ENCODE measurements at places on chromosomes 16 and 17.

DNA sequence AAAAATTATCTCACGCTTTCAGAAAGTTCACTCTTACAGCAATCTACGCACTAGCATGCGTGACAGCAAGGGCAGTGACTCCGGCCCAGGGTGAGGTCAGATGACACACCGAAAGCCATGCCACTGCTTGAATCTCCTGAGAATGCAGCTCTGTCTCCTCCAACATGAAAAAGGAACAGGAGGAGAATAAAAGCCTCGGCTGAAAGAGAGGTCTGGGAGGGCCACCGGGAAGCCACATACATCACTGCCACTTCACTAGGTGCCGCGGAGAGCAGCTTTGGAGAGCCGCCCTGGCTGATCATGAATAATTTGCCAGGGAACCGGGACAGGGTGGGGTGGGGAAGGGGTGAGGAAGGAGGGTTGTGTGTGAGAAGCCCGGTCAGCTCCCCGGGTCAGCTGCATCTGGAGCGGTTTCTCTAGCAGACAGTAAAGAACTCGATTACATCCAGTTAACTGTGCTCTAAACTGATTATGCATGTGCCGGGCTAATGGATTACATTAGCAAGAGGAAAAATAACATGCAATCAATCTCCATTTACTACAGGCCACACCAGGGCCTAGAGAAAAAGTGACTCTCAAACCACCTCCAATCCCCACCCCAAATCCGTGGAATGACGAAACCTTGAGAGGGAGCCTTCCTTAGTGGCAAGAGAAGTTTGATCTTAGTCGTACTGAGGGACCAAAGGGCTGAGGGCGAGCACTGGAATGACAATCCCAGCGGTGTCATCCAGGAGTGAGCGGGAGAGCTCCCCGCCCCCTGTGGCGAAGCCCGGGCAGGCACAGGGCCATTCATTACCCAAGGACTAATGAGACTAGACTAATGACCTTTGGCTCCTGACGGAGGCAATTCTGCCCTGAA is 100.3 kb downstream of the ZFHX3 start:
- no peak for DNase-seq

DNA sequence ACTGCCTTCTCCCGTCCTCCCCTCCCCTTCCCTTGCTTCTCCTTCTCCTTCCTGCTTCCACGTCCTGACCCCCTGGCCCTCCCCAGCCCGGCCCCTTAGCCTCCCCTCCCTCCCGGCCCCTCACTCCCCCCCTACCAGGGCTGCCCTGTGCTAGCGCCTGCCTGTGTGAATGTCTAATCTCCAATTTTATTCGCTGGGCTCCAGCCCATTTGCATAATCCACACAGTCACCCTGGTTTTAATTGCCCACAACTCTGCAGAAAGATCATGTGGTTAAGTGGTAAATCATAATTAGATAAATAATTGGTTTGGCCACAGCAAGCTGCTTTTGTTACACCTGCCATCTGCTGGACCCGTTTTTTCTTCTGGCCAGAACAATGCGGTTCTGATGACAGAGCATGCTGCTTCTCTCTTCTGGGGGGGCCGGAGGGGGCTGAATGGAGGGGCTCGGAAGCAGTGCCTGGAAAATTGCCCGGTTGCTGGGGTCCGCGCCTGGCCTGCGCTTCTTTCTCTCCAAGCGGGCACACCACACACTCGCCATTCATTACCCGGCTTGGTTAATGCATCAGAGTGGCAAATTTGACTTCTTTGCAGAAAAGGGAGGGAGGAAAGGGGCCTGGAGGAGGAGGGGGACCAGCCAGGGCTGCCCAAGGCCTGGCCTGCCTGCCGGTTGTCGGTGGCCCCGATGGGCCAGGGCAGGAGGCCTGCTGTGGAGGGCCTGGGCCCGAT is 19.5 kb upstream of the GSE1 start:
- DNase-seq, result no peak

DNA sequence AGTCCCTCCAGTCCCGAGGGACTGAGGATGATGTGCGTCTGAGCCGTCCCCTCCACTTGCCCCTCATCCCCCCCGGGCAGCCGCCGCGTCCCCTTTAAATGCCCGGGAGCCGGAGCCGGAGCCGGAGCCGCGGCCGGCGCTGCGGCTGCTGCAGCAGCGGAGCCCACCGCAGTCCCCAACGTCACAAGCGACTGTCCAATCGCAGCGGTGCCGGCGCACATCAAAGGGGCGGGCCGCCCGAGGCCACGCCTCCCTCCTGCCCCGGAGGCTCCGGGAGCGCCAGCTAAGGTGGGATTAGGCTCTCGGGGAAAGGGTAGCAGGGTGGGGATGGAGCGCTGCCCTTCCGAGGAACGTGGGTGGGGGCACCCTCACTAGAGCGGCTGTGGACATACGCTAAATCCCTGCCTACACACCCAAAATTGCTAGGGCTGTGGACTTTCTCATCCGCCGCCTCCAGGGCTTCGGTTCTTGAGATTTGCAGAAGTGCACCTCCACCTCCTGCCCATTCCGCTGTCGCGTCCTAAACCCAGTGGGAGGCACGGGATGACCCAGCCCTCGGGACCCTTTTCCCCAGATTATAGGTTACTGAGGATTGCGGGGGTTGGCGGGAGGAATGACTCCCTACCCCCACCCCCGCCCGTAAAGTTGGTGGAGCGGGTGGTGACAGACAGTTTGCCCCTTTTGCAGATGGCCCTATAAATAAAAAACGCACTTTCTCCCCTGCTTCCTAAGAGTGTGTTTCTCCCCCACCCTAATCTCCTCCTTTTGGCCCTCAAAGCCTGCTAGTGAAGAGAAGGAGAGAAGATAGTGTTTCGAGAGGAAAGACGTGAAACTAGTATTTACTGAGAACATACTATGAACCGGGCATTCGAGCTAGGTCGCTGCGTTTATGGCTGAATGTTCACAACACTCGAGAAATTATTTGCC is at the start of gene PHOSPHO1:
Gene PHOSPHO1, minus strand, starts transcription at position 152 of the 927 bp plus-strand sequence. CDS start 4,096 bp downstream, outside the sequence.
- DNase-seq, result peak; percentile 98

- DNase-seq, result no peak
Observed at GRCh38 chr17:38710985-38711384, 5.9 kb downstream of the MLLT6 start.

- no peak for DNase-seq
Observed at GRCh38 chr17:22435231-22435974, 743.1 kb downstream of the KCNJ18 start.

- no peak for DNase-seq
Observed at GRCh38 chr16:81513204-81514040, 68.8 kb downstream of the CMIP start.

GRCh38 chr17:76007131-76007849 is 6.6 kb downstream of the CDK3 start:
- DNase-seq, result no peak

DNA sequence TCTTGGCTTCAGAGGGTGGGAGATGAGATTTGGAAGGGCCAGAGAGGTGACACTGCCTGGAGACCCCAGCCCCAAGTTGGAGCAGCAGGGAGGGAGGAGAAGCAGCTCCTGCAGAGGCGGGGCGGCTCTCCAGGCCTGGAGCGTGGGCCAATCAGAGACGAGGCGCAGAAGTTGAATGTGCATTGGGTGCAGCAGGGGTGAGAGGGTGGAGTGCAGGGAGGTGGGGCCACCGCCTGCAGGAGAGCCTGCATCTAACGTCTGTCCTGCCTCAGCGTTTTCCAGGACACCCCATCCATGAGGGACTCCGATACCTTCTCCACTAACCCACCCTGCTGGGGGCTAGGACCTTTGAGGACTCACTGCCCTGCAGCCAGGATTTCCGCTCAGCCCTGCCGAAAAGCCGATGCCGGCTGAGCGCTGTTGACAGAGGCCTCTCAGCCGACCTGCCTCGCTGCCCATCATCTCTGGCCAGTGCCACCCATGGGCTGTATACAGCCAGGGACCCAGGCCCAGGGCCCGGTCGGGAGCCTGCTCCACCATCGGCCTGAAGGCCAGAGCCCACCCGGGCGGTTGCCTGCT is 146.2 kb downstream of the ENGASE start:
- no peak for DNase-seq

DNA sequence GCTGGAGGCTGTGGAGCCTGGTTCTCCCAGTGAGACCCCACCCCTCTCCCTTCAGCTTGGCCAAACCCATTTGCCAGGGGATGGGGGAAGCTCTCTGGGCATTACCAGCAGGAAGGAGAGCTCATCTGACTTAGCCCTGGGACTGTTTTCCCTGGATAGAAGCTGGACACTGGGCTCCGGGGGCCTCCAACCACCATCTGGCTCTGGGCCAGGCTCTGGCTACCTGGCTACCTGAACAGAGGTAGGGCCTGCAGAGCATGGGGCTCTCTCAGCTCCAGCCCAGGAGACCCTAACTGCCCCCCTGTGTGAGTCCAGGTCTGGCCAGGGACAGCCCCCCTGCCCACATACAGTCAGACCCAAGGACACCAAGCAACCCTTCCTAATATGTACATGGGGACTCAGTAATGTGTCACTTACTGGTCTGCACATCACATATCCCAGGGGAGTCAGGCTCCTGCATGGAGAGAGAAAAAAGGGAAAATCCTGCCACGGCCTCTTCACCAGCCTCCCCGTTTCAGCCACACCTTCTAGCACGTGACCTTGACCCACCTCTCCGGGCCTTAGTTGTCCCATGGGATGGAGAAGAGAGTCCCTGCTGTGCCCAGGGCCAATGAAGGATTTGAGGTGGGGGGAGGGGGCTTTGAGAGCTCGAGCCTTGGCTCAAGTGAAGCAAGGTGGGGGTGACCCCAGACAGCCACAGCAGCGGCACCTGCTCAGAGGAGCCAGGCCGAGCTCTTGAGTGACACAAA is 13.8 kb downstream of the CNGB1 start:
- DNase-seq, result no peak

DNA sequence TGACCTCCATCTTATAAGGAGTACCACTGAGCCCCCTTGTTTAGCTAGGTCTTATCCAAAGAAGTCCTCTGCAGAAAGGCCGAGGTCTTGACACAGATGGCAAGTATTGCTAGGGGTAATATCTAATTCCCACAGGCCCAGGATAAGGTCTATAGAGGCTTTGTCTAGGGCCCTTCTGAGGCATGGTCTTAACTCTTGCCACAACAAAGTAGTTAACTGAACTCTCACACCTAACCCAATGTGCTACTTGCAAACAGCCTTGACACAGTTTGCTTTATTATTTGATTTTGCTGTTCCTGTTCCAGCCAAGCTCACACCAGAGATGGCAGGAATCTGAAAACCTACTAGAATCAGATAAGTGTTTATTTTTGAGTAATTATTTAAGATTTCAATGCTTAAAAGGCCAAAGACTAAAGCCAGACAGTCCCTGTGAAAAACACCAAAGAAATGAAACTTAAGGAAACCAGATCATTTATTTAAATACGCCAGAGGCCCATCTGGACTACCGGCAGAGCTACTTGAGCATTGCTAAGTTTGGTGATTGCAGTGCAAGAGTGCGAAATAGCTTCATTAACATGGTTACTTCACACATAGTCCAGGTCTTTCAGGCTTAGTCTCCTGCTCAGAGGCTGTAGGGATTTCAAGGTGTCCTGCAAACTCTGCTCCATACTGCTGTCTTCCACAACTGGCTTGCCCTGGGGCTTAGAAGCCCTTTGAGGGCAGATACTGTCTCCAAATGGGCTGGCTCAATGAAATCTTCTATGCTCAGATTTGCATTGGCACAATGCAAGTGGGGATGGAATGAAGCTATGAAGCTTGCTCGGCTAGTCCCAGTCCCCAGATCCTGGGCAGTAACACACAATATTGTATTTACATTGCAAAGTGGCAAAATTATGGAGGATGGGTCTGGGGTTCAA is 28.5 kb upstream of the SUPT4H1 start:
- DNase-seq, result no peak

- DNase-seq, result no peak
Observed at GRCh38 chr17:58279016-58279711, 1.6 kb downstream of the MPO start.

DNA sequence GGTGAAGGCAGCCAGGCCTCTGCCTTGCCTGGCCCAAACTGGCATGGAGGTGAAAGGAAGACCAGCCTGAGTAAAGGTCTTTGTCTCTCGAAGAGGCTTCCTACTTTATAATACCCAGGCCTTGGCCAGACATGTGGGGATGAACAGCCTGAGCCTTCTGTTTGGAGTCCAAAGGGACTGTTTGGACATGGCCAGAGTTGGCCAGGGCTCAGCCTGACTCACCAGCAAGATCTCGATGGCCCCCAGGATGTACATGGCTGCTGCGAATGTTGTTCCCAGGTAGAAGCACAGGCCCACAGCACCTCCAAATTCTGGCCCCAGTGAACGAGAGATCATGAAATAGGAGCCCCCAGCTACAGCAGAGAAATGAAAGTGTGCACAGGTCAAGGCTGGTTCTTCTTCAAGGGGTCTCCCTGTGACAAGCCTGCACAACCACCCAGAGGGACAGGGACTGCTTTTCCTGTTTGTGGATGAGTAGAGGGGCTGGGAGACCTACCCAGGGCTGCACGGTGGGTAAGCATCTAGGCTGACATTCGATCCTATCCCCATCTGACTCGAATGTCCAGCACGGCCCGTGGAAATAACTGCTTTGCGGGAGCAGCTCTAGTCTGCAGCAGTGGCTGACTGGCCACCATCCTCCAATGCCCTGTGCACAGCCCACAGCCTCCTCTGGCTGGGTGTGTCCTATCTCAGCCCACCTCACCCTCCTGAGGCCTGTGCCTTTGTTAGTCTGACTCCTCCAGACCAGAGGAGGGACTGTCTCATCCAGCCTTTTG is 10.7 kb upstream of the LCAT start:
- no peak for DNase-seq

GRCh38 chr16:84570739-84571403 is 47.0 kb downstream of the COTL1 start:
- no peak for DNase-seq

GRCh38 chr17:65198653-65199382 is 61.6 kb downstream of the RGS9 start:
- peak; percentile 57 for DNase-seq

- no peak for DNase-seq
Observed at GRCh38 chr16:77172951-77173350, 18.0 kb upstream of the MON1B start.

GRCh38 chr17:16108386-16108785 is 106.9 kb downstream of the NCOR1 start:
- no peak for DNase-seq

GRCh38 chr17:69523244-69523861 is 108.9 kb downstream of the MAP2K6 start:
- no peak for DNase-seq

GRCh38 chr17:82937411-82938371 is 97.9 kb upstream of the ZNF750 start:
- no peak for DNase-seq

- DNase-seq, result no peak
Observed at GRCh38 chr17:80904036-80904753, 87.4 kb upstream of the CHMP6 start.

- no peak for DNase-seq
Observed at GRCh38 chr17:2551928-2552327, 40.2 kb upstream of the METTL16 start.

- DNase-seq, result no peak
Observed at GRCh38 chr16:27890866-27891265, 172.6 kb downstream of the GSG1L start.

- DNase-seq, result no peak
Observed at GRCh38 chr17:3904501-3904900, 11.6 kb upstream of the CAMKK1 start.

- DNase-seq, result no peak
Observed at GRCh38 chr16:59573528-59574271, 839.6 kb upstream of the GOT2 start.

DNA sequence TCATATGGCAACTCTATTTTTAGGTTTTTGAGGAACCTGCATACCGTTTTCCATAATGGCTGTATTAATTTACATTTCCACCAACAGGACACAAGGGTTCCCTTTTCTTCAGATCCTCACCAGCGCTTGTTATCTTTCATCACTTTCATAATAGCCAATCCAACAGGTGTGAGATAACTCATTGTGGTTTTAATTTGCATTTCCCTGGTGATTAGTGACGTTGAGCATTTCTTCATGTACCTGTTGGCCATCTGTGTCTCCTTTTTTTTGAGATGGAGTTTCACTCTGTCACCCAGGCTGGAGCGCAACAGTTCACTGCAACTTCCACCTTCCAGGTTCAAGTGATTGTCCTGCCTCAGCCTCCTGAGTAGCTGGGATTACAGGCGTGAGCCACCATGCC is 36.2 kb upstream of the ABCC3 start:
- DNase-seq, result no peak

Data from H54 (cell line).